ENCODE measurements at places on chromosomes 5 and 9.

DNA sequence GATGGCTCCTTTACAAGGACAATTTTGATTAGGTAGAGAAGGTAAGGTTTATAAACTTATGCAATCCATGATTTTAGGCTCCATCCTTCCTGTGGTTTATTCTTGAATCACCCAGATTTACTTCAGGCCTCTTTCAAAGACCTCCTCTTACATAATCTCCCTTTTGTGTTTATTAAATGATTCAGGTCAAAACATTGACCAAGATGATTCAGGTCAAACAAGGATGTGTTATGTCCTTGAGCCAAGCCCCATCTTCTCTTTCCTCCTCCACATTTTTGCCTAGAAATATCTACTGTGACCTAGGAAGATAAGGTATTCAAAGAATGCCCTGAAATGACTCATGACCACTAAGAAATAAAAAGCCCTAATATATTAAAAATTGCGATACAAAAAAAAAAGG lies 31.8 kb upstream of the TLR4 start:
- no peak for DNase-seq

DNA sequence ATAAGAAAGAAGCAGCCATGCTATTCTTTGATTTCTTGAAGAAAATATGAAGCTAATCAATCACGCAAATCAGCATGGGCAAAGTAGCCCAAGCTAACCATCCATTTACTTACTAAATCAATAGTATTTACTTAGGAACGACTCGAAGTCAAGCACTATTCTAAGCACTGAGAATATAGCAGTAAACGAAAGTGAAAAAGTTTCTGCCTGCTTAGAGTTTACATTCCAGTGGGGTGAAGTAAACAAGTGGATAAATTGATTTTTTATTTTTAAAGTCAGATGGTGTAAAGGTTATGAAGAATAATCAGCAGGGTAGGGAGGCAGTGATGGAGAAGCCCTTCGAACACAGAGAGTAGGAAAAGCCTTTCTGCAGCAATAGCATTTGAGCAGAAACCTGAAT lies 5.5 kb downstream of the TSTD2 start:
- DNase-seq, result no peak

DNA sequence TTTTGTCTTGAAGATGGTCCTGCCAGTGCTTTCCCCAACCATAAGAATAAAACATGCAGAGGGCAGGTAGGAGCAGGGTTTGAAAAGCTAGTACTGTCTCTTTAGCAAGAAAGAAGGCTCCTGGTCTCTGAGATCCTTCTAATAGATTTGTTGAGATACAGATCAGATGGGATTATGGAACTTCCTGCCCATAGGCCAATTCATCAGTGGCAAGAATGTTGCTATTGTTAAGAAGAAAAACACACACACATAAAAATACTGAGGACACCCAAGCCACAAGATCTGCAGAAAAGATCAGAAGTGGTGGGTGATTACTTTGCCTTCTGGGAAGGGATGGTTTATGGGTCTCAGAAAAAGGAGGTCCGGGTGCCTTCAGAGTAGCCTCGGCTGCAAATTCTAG lies 59.8 kb downstream of the TNC start:
- no peak for DNase-seq

GRCh38 chr9:20611691-20612287 lies 10.5 kb downstream of the MLLT3 start:
- DNase-seq, result peak; percentile 32

GRCh38 chr5:133460172-133460758 lies 152.1 kb downstream of the FSTL4 start:
- DNase-seq, result peak; percentile 29

GRCh38 chr9:135116881-135117280 lies 29.4 kb downstream of the OLFM1 start:
- DNase-seq, result no peak

- DNase-seq, result no peak
Measured at GRCh38 chr9:97802276-97802675, 50.8 kb upstream of the FOXE1 start.

Data from hematopoietic multipotent progenitor cell treated with erythropoietin and hydrocortisone succinate and interleukin-3 and kit ligand, for 8 days (in vitro differentiated cells).